ENCODE measurements at places on chromosomes 2 and 18.

- DNase-seq = peak; percentile 47
Measured at GRCh38 chr18:63016270-63016669, 300.9 kb downstream of the PHLPP1 start.

- DNase-seq = no peak
Measured at GRCh38 chr18:8944871-8945245, 157.6 kb upstream of the NDUFV2 start.

- DNase-seq = no peak
Measured at GRCh38 chr18:23067236-23067635, 68.0 kb upstream of the CABLES1 start.

DNA sequence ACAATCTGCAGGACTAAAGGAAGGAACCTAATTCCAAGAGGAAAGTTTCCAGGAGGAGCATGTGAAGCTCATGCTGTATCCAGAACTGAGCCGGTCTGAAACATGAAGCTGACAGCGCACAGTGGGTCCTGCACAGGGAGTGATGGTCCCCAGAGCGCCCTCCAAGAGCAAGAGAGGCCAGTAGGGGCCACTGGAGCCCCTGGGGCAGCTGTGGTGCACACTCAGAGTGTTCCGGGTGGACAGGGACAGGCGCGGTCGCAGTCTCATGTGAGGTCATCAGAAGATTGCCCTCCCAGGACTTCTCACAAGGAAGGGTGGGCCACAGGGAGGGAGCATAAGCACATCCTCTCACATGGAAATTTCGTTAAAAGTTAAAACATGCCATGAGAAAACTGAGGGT, 355.9 kb downstream of the EIPR1 start:
- no peak for DNase-seq

DNA sequence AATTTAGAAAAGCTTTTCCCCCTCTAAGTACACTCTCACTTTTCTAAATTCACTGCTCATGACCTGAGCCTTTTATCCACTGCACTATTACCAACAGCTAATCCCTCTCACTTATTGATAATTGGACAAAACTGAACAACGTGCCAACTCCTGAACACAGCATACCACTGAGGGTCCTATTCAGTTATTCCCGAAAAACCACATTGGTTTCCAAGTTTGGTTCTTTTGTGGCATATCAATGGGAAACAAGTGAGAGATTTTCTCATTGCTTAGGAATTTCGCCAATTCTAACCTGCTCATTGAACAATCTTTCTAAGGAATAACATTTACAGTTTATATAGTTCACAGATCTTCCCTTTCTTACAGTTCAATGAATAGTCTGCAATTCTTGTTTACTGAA, 977.4 kb downstream of the TMEM182 start:
- DNase-seq = no peak

DNA sequence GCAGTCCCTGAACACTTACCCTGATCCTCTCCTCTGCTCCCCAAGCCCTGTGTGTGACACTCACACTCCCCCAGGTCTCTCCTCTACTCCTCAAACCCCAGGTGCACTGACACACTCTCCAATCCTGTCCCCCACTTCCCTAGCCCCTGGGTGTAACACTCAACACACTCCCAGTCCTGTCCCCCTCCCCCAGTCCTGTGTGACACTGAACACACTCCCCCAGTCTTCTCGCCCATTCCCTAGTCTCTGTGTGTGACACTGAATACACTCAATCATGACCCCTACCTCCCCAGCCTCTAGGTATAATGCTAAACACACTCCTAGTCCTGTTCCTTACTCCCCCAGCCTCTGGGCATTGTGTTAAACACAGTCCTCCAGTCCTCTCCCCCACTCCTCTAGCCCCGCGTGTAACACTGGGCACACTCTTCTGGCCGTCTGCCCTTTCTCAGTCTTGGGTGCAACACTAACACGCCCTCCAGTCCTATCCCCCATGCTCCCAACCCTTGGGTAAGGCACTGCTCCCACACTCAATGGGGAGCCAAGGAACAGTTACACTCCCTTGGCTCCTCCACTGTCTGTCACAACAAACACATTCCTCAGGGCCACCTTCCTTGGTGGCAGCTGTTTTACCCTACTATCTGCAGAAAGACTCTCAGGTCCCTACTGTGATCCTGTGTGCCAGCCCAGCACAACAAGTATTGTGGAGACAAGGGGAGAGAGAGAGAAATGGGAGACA, 82.5 kb upstream of the PKDCC start:
- no peak for DNase-seq

GRCh38 chr18:46464926-46465655, 191.9 kb downstream of the LOXHD1 start:
- no peak for DNase-seq

GRCh38 chr2:201407265-201407664, 44.0 kb downstream of the TRAK2 start:
- no peak for DNase-seq

GRCh38 chr2:190530248-190530900, 4.1 kb downstream of the NEMP2 start:
- no peak for DNase-seq

DNA sequence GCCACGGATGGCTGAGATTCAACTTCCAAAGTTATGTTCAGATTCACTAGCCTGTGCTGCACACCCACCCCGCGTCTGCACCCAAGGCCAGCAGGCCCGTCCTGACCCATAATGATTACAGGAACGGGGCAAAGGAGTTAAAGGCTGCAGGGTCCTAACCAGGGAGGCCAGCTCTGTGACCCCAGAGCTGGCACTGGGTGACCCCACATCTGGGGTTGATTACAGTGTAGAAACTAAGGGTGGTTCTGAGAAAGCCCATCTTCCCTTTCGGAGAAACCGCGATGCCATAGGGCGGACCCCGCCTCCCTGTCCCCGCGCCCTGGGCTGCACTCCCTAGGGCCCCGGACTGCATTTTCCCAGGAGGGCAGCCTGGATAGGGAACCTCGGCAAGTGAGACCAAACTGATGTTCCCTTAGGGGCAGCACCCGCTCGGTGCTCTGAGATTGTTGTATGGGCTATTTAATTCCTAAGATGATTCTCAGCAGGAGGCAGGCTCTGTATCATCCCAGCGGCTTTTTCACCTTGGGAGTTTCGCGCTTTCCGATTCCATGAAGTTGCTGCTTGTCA, 2.2 kb upstream of the GPR148 start:
- no peak for DNase-seq

GRCh38 chr2:169237286-169237685, 125.0 kb downstream of the LRP2 start:
- DNase-seq = no peak

- DNase-seq = no peak
Measured at GRCh38 chr2:239792405-239793084, 232.6 kb downstream of the NDUFA10 start.

DNA sequence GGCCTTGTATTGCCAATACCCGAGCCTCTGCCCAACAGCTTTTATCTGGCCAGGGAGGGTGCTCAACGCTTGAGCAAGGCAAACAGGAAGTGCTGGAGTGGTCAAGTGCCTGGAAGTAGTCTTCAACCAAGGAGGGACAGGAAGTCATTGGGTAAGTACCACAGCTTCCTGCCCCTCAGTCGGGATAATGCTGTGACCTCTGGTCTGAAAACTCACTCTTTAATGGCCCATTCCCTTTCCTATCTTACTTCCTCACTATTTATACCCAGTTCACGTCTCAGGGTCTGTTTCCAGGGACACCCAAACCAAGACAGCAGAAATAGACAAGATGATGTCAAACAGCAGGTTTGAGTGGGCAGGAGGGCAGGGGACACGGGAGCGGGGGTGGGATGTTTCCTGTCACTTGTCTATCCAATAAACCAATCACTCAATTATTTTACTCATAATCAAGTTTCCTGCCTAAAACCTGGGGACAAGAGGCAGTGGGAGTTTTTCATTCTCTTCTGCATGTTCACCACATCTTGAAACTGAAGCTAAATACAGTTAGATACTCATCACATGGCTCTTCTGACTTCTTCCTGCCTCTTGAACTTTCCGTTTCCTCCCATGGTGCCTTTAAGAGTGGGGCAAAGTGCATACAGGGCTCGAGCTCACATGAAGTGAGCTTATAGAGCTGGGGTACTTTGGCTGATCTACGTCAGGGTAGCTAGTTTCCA, 68.9 kb upstream of the CAB39 start:
- DNase-seq = no peak

- DNase-seq = no peak
Measured at GRCh38 chr2:10814571-10815331, 2.2 kb upstream of the PDIA6 start.

GRCh38 chr2:217938036-217938435, 64.8 kb downstream of the TNS1 start:
- DNase-seq = no peak

DNA sequence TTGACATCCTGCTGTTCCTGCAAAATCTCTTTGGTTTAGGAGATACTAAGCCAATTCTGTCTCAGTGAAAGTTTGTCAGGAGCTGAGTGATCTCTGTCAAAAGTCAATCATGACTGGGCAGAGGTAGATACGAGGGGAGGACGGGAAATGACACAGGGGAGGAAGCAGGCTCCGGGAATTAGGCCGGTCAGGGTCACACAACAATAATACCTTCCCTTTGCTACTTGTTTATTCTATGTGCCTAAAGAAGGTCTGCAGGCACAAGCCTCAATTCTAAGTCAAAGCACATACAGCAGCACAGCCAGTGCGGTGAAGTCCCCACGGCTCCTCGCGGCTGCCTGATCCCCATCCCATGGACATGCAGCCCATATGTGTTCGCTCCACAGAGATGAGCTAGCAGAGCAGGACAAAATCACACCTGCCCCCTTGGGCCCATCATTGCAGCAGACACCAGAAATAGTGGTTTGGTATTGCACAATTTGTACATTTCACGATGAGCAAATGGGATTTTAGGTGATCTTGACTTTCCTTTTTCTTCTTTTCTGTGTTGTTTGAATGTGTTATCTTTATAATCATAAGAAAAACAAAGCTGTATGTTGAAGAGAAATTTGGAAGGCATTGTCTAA, 141.4 kb downstream of the VAPA start:
- no peak for DNase-seq

DNA sequence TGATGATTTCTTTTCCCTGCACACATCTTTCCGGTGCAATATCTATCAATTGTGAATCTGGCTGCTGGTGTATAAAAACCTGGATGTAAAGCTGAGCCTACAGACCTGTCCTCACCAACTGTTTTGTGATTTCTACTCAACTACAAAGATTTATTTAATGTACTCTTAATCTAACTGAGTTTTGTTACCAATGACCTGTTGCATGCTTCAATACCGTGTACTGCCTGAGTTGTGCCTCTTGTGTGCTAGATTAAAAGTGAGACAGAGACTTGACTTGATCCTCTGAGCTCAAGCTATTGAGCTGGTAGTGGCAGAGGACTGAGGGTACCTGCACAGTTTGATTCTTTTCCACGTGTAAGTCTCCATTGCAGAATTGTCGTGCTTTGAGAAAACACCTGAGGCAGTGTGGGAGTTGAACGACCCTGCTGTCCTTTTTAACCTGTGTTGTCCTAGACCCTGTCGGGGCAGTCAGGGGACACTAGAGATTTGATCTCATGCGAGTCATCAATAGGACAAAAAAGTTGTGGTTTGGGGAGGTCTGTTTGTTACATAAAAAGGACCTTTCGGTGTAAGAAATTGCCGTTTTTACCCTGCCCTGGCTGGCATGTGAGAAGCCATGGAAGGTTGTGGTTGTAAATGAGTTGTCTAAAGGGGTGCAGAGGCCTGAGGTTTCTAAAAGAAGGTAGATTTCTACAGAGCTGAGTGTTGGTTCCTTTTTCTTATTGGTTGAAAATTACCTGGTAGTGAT, 231.3 kb downstream of the ALPK2 start:
- no peak for DNase-seq

- DNase-seq = peak; percentile 37
Measured at GRCh38 chr18:62523631-62524439, 1.0 kb downstream of the ZCCHC2 start.

DNA sequence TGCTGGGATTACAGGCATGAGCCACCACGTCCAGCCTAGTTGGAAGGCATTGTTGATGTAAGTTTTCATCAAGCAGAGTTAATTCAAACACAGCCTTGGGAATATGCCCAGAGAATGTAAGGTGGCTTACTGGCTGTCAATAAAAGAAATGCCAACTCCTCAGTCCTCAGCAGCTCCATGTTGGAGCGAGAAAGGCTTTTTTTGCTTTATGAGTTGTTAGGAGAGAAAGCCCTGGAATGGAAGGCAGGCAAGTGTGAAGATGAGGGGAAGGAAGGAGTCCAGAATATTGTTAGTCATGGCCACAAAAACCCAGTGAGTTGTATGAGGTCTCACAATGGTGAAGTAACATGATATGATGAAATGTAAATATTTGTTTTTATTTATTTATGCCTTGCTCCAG, 57.1 kb downstream of the MAP4K4 start:
- no peak for DNase-seq

DNA sequence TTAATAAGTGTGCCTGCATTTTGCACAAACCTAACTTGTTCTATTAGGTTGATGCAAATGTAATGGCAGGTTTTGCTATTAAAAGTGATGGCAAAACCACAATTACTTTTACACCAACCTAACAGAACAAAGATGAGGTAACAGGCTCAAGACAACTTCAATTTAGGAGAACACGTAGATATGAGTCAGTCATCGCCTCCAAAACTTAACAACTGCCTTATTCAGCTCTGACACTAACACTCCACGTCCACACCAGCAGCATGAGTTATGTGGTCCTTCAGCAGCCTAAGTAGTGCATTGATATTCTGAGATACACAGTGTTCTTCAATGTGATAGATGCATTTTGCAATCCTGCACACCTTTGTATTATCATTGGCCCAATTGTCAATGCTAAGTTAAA, 1175.1 kb upstream of the ACVR2A start:
- no peak for DNase-seq

- DNase-seq = no peak
Measured at GRCh38 chr2:29273004-29273684, 157.9 kb downstream of the CLIP4 start.

GRCh38 chr2:16507655-16508489, 157.8 kb downstream of the CYRIA start:
- DNase-seq = peak; percentile 23

- DNase-seq = no peak
Measured at GRCh38 chr2:65357959-65358294, 74.5 kb downstream of the SPRED2 start.

- DNase-seq = peak; percentile 24
Measured at GRCh38 chr2:171210864-171211431, 50.3 kb upstream of the TLK1 start.

DNA sequence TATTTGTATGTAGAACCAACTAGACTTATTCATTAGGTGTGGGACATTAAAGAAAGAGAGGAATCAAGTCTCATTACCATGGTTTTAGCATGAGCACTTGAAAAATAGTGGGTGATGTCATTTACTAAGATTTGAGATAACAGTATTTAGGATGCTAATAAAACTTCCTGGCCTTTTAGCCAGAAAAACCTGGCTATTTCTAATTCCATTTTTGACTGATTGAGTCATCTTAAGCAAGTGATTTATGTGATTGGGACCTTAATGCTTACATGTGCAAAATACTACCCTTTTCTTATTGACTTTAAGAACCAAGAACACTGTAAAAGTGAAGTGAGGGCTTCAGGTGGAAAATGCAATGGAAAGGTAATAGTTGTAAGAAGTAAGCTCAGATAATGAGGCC, 196.8 kb upstream of the SESTD1 start:
- DNase-seq = no peak

All from germinal center (tissue), 1 donor.